ENCODE measurements at places on chromosomes 11 and 22.

- no peak for DNase-seq
Observed at GRCh38 chr11:82889133-82890001, 10.9 kb downstream of the PRCP start.

DNA sequence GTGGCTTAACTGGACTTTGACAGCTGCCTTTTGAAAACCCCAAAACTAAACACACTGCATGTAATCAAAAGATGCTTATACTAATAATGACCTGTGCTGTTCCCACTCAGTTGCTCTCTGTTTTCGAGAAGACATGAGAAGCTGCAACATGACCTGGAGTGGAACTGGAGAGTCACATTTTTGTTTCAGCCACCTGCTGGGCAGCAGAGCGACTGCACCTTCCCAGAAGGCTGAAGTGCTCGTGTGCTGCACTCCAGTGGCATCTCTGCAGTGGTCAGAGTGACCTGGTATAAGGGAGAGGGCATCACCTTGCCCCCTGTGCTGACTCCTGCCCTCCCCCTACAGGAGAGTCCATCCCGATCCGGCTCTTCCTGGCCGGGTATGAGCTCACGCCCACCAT lies 8.6 kb downstream of the THYN1 start:
- no peak for DNase-seq

- DNase-seq: no peak
Observed at GRCh38 chr22:31730344-31730711, 19.6 kb downstream of the PRR14L start.

- no peak for DNase-seq
Observed at GRCh38 chr11:10655943-10656576, 37.5 kb downstream of the IRAG1 start.

DNA sequence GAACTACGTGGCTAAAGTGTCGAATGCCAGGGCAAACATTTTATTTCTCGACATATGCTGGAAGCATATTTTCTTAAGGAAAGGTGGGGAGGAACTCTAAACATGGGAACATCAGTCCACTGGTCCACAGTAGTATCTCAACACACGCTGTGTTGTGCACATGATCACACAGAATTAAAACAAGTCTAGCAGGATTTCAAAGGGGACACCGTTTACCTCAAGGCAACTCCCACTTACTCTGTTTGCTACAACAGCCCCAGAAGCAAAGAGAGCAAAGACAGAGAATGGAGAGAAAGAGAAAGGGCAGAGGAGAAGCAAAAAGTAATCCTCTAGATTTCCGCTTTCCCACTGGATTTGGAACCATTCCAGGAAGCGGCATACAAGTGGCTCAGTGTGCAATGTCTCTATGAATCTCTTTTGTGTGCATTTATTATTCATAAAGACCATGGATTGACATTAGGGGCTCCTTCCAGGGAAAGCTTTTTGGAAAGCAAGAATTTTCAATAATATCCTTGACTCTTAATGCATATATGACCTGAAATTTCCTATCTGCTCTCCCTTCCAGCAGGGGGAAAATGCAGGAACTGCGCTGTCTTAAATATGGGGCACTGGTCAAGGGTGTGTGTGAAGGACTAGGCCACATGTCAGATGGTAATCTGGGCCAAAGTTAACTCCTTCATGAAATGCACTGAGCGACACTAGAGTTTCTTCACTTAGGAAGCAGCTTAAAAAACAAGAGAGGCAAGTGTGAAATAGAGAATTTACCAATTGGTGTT lies 34.8 kb upstream of the CCDC34 start:
- no peak for DNase-seq

DNA sequence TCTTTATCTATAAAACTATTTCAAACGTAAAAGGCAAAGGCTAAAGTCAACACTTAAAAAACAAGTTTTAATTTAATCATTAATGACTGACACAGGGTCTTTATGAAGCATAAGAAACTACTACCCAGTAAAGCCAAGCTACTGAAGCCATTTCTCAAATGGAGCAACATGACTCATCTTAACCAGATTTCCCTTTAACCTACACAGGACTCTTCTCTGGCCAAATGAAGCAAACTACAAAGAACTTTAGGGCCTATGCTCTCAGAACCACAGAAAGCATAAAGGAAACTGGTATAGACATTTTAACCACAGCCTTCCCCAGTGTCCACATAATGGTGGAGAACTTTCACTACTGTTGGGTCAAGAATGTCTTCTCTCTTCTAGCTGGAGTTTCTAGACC lies 34.7 kb downstream of the ALG9 start:
- DNase-seq: no peak

DNA sequence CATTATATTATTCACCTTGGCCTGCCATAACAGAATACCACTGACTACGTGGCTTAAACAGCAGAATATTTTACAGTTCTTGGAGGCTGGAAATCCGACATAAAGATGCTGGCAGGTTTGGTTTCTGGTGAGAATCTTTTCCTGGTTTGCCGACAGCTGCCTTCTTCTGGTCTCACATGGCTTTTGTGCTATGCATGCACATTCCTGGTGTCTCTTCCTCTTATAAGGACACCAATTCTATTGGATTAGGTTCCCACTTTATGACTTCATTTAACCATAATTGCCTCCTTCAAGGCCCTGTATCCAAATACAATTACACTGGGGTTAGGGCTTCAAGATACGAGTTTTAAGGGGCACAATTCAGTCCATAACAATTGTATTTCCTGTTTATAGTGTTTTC lies 17.1 kb downstream of the RNF214 start:
- no peak for DNase-seq

DNA sequence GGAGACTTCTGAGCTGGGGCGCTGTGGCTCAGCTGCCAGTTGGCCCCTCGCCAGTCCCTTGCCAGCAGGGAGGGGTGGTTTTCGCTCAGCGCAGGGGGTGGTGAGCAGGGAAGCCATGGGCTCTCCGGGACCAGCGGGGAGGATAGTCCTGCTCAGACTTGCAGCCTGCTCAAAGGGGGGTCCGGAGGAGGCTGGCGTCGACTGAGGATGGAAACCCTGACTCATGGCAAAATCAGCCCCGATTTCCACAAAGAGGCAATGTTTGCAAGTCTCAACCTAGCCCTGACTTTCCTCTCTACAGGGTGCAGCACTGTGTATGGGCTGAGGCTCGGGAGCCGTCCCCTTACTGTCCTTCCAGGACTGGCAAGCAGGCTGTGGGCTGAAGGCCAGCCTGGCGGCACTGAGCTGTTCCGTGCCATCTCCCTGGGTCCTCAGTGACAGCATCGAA lies 35.1 kb downstream of the FBLN1 start:
- DNase-seq: no peak

DNA sequence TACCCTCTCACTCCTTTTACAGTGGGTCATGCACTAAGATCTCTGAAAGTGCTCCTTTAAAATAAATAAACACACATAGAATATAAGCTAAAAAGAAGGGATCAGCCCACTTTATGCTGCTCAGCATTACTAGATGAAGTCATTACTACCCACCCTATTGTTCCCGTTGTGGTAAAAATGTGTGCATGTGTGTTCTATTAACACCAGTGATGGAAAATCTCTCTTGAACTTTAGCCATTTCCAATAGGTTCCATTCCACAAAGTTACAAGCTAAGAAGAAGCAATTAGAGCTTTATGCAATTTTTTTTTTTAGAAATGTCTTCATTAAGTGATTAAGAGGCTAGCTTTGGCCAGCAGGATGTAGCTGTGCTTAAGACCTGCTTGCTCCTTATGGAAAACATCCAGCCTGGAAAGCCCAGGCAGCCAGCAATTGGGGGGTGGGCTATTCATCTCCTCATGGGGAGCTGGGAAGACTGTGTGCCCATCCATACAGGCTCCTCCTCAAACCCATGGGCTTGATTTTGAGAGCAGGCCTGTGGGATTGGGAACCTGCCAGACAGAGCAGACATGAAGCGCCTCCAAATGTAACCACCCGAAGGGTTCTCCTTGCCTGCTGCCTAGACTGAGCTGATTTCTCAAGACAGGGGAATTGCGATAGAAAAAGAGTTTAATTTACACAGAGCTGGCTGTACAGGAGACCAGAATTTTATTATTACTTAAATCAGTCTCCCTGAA lies 92.9 kb upstream of the PARVA start:
- DNase-seq: no peak

DNA sequence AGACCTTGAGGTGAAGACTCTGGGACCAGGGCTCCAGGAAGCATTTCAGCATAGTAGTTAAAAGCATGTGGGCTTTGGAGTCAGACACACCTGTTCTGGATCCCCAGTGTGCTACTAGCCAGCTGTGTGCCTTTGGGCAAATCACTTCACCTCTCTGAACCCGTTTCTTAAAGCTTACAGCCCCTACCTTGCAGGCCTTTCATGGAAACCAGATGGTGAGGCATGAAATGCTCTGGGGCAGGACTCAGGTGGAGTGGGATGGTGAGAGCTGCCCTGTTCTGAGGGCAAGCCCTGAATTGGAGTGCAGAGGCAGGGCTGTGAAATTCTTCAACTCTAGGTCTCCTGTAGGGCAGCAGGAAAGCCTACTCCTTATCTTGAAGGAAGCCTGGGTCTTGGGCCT lies 10.5 kb downstream of the UCP2 start:
- no peak for DNase-seq

- no peak for DNase-seq
Observed at GRCh38 chr22:41758231-41758630, 42.2 kb upstream of the CCDC134 start.

DNA sequence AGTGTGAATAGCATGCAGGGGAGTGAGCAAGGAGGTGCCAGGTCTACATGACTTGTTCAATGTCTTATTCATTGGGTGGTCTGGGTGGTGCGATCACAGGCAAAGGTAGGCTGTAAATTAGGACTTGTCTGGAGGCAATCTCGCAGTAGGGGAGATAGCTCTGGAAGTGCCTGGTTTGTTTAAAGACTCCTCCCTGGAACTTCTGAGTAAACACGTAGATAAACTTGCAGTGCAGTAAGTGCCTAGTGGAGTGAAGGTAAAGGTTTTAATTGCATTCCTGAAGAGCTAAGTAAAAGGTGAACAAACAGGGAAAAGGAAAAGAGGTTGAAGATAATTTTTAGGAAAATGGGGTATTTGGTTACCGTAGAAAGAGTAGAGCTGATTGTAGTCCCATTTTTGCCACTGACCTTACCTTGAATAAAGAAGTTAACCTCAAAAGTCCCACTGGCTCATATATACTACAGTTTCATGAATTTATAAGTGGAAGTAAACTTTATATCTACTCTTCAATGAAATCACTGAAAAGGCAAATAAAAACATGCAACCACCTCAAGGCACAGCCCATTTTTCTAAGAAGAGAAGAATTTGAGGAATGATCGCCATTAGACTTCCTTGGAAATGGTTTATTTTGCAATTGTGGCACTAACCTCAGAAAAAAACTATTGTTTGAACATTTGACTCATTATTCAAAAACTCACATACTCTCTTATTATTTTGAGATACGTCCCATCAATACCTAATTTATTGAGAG lies 44.3 kb downstream of the AASDHPPT start:
- no peak for DNase-seq

GRCh38 chr11:46431211-46431610 lies 39.6 kb upstream of the CHRM4 start:
- DNase-seq: no peak

DNA sequence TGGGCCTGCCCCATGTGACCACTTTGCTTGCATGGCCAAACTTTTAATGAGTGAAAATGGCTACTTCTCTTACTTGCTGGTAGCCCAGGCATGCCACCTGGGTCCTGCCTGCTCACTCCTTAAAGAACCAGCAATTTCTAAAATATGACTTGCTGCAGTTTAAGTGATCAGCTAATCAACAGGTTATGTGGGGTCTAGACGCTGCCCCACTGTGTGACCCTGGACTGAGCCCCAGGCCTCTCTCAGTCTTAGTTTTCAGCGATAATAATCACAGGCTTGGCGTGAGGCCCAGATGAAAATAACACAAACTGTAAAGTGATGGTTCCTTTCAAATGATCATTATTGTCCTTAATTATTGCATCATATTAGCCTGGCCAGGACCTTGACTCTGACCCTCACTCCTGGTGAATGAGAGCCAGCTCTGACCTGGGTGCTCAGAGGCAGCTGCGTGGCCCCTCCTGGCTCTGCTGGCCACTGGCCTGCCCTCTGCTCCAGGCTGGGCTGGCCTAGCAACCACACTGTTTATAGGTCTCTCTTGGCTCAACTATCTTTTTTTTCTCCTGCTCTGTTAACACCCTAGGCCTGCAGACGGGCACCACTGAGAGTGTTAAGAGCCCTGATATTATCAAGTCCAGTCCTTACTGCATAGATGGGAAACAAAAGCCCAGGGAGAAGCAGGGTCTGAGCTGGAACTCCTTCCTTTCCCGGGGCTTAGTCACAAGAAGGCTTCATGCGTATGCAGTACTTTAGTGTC lies 89.7 kb downstream of the RRM1 start:
- DNase-seq: no peak

- no peak for DNase-seq
Observed at GRCh38 chr11:77386178-77386577, 84.7 kb upstream of the GDPD4 start.

DNA sequence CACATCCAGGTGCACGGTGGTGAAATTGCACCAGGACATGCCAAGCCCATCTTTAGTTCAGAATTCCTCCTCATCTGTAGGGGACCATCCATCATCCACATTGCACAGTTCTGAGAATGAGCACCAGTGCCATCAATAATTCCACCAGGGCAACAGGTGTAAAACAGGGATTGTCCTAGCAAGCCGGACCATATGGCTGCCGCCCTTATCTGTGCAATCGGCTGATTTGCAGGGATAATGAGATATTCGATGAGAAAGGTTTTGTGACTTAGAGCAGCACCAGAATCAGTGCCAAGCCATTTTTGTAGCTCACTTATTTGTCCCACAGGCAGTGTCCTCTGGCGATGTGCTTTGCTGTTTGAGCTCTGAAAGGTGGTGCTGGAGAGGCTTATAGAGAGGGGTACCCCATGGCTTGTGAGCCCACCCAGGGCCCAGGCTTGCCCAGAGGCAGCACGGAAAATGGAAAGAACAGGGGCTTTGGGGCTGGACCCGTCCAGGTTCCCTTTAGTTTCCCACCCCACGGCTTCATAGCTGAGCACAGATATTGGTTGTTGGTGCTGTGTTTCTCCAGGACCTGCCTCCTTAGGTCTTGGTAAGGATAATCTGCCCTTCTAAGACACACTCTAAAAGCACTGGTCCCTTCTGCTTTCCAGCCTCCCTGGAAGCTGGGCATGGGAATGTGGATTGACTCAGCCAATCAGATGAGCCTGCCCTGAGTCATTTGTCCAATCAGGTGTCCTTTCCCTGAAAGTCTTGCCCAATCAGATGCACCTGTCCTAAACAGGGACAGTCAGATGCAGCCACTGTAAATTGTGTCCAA lies 84.0 kb upstream of the SHANK2 start:
- DNase-seq: no peak

GRCh38 chr22:24265734-24266133 lies 4.9 kb upstream of the SPECC1L start:
- DNase-seq: no peak

DNA sequence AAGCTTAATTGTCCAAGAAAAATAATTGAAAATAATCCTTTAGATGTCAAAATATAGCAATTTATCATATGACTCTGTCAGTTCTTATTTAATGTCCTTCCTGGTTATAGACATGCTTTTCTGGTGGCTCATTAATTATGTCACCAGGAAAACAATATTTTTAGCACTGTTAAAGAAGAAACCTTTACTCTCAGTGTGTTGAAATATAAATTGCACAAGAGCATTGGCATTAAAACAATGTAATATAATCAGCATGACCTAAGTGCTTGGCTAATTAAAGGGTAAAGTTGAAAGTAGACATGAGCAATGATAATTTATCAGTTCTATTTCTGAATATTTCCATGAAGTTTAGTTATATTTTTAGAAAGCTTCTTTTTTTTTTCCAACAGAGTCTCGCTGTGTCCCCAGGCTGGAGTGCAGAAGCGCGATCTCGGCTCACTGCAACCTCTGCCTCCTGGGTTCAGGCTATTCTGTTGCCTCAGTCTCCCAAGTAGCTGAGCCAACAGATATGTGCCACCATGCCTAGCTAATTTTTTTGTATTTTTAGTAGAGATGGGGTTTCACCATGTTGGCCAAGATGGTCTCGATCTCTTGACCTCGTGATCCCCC lies 232.3 kb downstream of the JRKL start:
- DNase-seq: no peak

Data from activated CD8-positive, alpha-beta memory T cell treated with anti-CD3 and anti-CD28 coated beads for 1 hour (primary cell).